Kidney glomerular epithelial cell (primary cell): ENCODE measurements at places on chromosomes 16 and 17.

DNA sequence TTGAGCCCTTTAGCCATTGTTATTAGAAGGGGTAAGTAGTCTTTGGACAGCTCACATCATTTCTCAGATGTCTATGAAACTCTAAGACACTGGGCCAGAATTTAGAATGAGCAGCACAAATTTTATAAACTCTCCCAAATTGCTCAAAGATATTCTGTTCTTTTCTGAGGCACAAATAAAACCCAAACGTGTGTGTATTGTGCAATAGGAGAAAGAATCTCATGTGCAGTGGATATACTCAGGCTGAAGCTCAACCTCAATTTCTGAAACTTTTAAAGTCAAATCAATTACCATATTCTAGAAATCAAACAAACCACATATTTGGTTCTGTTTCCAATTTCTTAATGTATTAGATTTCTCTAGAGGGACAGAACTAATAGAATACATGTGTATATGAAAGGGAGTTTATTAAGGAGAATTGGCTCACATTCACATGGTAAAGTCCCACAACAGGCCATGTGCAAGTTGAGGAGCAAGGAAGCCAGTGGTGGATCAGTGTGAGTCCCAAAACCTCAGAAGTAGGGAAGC is 403.6 kb downstream of the RBFOX1 start:
- DNase-seq: no peak

GRCh38 chr17:9052921-9053320 is 31.6 kb downstream of the NTN1 start:
- no peak for DNase-seq

DNA sequence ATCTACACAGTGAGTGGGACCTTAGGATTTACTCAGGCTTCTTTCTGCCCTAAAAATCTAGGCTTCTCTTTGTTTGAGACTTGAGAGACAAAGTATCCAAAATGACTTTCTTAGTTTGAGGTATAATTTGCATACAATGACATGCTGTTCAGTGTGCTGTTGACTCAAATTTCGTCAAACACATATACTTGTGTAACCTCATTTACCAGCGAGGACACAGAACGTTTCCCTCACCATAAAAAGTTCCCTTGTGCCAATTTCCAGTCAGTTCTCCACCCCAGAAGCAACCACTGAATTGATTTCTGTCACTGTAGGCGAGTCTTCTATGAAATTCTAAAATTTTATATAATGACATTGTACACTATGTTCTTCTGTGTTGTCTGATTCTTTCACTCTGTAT is 68.0 kb upstream of the MAF start:
- DNase-seq: no peak

- DNase-seq: no peak
Observed at GRCh38 chr16:29906520-29907244, 6.4 kb downstream of the ASPHD1 start.

DNA sequence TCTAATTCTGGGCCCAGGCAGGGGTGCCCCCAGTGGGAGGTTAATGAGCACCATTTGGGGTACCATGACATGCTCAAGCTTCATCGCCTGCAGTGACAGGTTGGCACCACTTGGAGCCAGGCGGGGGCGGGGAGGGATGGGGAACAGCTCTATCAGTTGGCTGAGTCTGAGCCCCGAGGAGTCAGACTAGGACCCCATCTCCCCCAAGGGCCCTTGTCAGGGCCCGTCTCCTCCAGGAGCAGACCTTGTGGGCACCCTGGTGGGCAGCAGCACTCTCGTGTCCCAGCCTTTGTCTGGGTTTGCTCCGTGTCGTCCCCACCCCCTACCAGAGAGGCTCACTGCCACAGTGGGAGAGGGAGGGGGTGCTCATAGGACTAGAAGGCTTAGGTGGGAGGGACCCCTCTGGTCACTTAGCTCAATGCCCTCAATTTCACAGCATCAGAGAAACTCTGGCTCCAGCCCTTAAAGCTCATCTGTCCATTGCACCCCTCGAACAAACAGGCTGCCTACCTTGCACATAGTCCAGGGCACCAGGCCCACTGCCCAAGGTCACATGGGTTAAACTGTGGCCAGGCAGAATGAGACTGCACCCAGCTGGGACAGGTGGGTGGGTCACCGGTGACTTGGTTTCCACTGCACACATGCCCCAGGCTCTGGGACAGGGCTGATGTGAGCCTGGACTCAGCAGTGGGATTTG is 4.1 kb downstream of the PPP1R9B start:
- DNase-seq: no peak

DNA sequence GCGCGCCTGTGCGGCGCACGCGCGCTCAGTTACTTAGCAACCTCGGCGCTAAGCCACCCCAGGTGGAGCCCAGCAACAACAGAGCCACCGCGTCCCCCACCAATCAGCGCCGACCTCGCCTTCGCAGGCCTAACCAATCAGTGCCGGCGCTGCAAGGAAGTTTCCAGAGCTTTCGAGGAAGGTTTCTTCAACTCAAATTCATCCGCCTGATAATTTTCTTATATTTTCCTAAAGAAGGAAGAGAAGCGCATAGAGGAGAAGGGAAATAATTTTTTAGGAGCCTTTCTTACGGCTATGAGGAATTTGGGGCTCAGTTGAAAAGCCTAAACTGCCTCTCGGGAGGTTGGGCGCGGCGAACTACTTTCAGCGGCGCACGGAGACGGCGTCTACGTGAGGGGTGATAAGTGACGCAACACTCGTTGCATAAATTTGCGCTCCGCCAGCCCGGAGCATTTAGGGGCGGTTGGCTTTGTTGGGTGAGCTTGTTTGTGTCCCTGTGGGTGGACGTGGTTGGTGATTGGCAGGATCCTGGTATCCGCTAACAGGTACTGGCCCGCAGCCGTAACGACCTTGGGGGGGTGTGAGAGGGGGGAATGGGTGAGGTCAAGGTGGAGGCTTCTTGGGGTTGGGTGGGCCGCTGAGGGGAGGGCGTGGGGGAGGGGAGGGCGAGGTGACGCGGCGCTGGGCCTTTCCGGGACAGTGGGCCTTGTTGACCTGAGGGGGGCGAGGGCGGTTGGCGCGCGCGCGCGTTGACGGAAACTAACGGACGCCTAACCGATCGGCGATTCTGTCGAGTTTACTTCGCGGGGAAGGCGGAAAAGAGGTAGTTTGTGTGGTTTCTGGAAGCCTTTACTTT is at the start of gene UBB:
UBB (plus strand) TSS at position 452 of the 856 bp plus-strand sequence. CDS start 817 bp downstream, outside the sequence.
- DNase-seq: peak; percentile 89

- DNase-seq: peak; percentile 100
Observed at GRCh38 chr17:41547921-41548843, 20.1 kb upstream of the KRT19 start.

DNA sequence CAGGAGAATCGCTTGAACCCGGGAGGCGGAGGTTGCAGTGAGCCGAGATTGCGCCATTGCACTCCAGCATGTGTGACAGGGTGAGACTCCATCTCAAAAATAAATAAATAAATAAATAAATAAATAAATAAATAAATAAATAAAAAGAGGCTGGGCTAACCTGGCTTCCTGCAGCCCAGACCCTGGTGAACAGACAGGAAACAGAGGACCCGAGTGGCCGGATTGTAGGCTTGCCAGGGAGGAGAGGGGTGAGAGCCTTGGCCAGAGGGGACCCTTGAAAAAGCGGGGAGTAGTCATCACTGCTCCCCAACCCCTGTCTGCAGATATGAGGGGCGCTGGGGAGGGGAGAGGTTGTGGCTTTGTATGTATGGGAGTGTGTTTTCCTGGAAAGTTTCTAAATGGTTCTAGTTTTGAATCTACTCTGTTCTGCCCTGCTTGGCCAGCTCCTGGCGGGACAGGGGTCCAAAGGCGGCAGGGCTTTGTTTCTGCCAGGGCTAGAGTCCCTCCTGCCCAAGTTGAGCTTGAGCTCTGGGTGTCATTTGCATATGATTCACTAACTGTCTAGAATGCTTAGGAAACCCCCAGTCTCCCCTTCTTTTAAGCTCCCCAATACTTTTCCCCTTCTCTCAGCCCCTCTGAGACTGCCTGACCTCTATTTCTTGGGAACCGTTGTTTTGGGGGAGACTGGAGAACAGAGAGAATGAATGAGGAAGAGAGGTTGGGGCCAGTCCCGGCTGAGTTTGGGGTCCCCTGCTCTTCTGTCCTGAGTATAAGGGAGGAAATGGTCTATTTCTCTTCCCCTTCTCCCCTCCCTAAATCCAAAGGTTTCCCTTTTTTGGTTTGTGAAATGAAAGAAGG is 16.4 kb downstream of the RARA start:
- DNase-seq: no peak

- no peak for DNase-seq
Observed at GRCh38 chr17:8563024-8563776, 67.3 kb downstream of the MYH10 start.

DNA sequence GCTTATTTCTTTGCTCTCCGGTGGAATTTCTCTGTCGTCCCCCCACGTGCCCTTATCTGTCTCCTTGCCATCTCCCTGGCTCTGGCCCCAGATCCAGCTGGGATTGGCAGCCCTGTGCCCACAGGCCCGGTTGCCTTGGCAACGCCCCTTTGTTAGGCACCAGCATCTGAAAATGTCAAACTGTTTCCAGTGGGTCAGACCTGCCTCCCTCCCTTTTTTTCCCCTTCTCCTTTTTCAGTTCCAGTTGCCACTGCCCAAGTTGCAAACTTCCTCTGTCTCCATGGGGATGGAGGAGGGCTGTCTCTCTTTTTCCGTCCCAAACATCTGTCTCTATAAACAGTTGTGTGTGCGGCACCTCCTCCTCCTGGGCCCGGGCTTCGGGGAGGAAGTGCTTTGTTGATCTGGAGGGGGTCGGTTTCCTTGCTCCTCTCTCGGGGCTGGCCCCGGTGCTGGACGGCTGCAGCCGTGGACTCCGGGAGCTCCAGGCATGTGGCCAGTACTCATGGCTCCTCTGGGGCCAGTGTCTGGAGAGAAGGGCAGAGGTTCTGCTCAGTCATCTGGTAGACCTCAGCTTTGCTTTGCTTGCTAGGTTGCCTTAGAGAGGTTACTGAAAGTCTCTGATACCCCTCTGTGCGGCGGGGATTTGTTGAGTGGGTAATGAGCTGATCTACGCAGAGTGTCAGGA is 35.3 kb downstream of the SOCS3 start:
- no peak for DNase-seq

- no peak for DNase-seq
Observed at GRCh38 chr17:29068818-29069217, 25.9 kb downstream of the PIPOX start.

DNA sequence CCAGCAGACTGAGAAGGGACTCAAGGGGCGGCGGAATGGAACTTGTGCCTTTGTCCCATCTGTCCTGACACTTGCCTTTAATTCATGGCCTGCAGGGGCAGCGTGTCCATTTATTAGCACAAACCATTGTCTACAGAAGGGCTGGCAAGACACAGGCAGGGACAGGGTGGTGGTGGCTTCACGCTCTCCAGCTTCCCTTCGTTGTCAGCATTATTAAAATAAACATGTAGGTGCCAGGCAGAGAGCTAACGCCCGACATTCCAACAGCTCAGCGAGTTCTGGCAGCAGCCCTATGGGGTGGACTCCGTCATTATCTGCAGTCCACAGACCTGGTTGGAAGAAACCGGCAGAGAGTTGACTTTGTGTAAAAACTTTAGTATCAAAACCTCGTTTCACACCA is 16.3 kb downstream of the DNAI2 start:
- no peak for DNase-seq

- DNase-seq: peak; percentile 28
Observed at GRCh38 chr17:35947156-35947585, 3.7 kb upstream of the LYZL6 start.

DNA sequence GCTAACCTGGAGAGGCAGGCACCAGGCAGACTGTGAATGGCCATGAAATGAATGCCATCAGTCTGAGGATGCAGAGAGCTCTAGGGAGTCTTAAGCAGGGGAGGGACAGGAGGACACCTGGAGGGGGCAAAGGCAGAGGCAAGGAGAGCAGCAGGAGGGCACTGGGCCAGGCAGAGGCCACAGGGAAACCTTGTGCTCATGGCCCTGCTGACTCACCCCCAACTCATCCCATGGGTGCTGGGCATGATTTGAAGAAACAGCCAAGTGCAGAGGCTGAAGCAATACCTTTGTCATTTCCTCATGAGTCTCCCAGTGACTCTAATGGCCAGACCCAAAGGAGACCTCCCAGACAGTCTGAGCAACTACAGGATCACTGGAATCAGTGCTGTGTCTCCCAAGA is 141.4 kb downstream of the TMEM132E start:
- no peak for DNase-seq

DNA sequence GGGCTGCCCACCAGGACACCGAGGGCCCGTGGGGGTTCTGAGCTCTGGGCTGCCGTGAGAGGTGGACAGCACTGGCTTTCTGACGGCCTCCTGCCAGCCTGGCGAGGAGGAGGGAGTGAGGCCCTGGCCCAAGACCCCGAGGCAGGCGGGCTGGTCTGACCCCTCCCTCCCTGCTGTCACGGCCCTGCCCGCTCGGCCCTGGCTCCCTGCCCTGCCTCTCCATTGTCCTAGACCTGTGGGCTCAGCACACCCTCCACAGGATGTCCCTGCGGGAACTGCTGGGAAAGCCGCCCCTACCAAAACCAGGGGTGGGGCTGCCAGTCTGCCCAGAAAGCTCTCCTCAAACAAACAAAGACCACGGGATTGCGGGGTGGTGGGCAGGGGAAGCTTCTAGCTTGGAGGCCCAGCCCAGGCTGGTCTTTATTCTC is 20.7 kb downstream of the SPNS2 start:
- DNase-seq: no peak

DNA sequence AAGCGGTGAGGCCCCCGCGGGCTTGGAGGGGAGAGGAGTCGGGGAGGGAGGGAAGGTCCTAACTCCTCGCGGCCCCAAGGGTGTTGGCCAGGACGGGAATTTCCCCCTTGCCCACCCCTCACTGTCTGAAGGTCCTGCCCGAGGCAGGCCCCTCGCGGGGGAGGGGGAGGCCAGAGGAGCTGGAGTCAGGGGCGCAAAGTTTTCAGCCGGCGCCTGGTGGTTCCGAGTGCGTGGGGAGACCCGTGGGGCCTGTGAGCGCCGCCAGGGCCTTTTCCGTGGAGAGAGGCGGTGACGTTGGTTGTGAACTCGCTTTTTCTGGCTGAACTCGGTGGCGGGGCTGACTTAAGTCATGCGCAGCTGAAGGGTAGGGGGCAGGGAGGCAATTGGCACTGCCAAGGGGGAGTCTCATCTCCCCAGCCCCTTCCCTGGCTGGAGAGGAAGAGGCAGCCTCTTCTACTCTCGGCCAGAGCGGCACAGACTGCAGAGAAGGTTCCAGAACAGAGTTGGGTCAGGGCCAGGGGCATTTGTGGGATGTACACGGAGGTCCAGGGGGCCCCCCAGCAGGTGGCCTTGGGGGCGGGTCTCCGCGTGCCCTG is 1.5 kb downstream of the CACNA1H start:
- DNase-seq: no peak

DNA sequence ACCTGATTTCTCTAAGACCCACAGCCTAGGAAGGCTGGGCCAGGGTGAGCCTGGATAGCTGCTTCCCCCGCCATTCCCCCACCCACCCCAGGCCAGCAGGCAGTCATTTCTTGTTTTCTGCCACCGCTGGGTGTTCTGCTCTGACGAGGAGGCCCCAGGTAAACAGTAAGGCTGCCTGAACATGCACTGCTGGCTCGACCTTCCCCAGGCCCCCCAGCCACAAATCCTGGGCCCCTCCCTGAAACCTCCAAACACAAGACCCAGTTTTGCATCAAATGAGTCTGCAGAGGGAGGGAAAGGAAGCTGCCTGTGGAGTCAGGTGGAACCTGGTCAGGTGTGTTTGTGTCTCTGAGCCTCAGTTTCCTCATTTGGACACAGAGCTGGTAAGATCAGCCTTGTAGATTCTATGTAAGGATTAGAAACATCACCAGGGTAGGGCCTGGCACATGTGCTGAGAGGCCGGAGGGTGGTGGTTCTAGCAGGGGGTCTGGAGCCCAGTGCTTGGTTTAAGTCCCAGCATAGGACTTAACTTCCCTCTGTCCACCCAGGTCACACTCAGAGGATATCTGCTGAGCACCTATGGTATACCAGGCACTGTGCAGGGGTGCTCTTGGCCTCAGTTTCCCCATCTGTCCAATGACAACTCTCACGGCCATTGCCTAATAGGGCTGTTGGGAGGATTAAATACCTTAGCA is 18.9 kb upstream of the PRM1 start:
- DNase-seq: no peak

GRCh38 chr17:5391678-5392077 is 27.8 kb downstream of the NUP88 start:
- no peak for DNase-seq
